ENCODE measurements at places on chromosomes 1 and 21. TPM values are rescaled to one million over a fixed set of nuclear protein-coding genes. Genes with fewer than 3 reads are reported as not detected.

The FMO3 gene
- not detected for total RNA-seq

The RABGAP1L gene
- 11.5 TPM for total RNA-seq

The LIN28A gene
- 7.2 TPM for total RNA-seq

The OR10Z1 gene
- total RNA-seq: not detected

The UTP25 gene
- 5.4 TPM for total RNA-seq

The SLC44A5 gene
- 11.1 TPM for total RNA-seq

The KCNE2 gene
- total RNA-seq: 1.7 TPM

GRCh38 chr1:27606708-27607238 is 2.8 kb upstream of the AHDC1 start:
- peak overlapping the region; percentile 60 for H3K27ac ChIP-seq
- no peaks in the 10 kb centered on the region for H3K36me3 ChIP-seq
- no peaks in the 10 kb centered on the region for H3K27me3 ChIP-seq
- H3K4me3 ChIP-seq: no peak overlapping the region
- DNase-seq: no peak
- peaks cover 10% of the 10 kb centered on the region for H3K4me1 ChIP-seq

- H3K27ac ChIP-seq: no peak overlapping the region
- no peak for DNase-seq
- H3K27me3 ChIP-seq: no peaks in the 10 kb centered on the region
- no peaks in the 10 kb centered on the region for H3K4me1 ChIP-seq
- H3K36me3 ChIP-seq: no peaks in the 10 kb centered on the region
Observed at GRCh38 chr1:91912266-91912665, 26.3 kb upstream of the TGFBR3 start.

DNA sequence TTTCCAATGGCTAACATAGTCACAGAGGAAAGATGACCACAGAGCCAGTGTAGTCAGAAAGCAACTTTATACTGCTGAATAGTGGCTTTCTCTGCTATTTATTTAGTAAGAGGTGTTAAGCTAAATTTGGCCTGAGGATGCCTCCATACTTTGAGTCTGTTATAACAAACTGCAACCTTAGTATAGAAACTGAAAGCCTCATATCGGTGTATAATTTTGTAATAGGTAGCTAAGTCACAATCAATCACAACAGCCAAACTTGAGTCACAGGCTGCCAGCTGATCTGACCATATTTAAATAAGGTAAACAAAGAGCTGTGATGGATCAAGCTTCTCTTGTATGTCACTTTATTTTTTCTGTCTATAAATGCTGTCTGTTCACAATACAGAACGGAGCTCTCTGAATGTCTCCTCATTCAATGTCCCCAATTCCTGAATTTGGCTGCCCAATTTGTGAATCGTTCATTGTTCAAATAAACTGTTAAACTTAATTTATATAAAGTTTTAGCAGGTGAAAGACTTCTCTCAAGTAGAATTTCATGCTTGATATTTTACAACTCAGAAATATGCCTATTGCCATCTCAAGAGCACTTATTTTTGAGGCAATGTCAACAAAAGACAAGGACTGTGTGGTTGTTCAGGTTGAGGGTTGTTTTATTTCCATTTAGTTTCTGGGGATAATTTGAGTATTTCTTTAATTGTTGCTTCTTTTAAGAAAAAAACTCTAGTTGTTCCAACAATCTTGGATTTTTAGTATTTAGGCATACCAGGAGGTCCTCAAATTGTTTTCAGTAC is 339.7 kb upstream of the B3GALT2 start:
- no peaks in the 10 kb centered on the region for H3K27me3 ChIP-seq
- H3K27ac ChIP-seq: no peak overlapping the region
- DNase-seq: no peak
- no peak overlapping the region for H3K4me3 ChIP-seq
- no peaks in the 10 kb centered on the region for H3K36me3 ChIP-seq

DNA sequence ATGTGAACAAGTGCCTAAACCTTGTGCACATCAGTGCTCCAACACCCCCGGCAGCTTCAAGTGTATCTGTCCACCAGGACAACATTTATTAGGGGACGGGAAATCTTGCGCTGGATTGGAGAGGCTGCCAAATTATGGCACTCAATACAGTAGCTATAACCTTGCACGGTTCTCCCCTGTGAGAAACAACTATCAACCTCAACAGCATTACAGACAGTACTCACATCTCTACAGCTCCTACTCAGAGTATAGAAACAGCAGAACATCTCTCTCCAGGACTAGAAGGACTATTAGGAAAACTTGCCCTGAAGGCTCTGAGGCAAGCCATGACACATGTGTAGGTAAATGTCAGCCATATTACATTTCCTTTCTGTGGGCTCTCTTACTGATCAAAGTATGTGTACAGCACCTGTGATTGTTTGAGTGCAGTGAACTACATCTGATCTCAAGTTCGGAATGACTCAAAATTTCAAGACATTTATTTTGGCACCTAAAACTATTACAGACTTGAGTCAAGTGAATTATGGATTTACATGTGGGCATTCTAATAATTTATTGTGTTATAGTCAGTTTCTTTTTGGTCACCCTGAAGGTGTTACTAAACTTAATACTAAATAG is 196.5 kb downstream of the TPR start:
- no peak overlapping the region for H3K4me3 ChIP-seq
- no peak overlapping the region for H3K27ac ChIP-seq
- H3K4me1 ChIP-seq: no peaks in the 10 kb centered on the region
- no peak for DNase-seq
- no peaks in the 10 kb centered on the region for H3K27me3 ChIP-seq
- H3K36me3 ChIP-seq: peaks cover 3% of the 10 kb centered on the region

GRCh38 chr1:110811529-110811928 is 61.4 kb upstream of the CD53 start:
- H3K4me1 ChIP-seq: no peaks in the 10 kb centered on the region
- no peak overlapping the region for H3K4me3 ChIP-seq
- no peaks in the 10 kb centered on the region for H3K27me3 ChIP-seq
- no peak overlapping the region for H3K27ac ChIP-seq

- H3K27me3 ChIP-seq: no peaks in the 10 kb centered on the region
- no peak for DNase-seq
- H3K4me3 ChIP-seq: no peak overlapping the region
- H3K36me3 ChIP-seq: no peaks in the 10 kb centered on the region
- H3K4me1 ChIP-seq: peaks cover 5% of the 10 kb centered on the region
- no peak overlapping the region for H3K27ac ChIP-seq
Observed at GRCh38 chr1:193342811-193343210, 156.4 kb upstream of the B3GALT2 start.

- no peak for DNase-seq
- peaks cover 6% of the 10 kb centered on the region for H3K4me1 ChIP-seq
- no peaks in the 10 kb centered on the region for H3K36me3 ChIP-seq
- no peak overlapping the region for H3K27ac ChIP-seq
Observed at GRCh38 chr21:14482165-14482564, 64.0 kb downstream of the SAMSN1 start.

- no peaks in the 10 kb centered on the region for H3K36me3 ChIP-seq
- H3K4me3 ChIP-seq: no peak overlapping the region
- H3K27ac ChIP-seq: no peak overlapping the region
- no peak for DNase-seq
- no peaks in the 10 kb centered on the region for H3K4me1 ChIP-seq
- no peaks in the 10 kb centered on the region for H3K27me3 ChIP-seq
Observed at GRCh38 chr1:102715150-102715549, 393.2 kb downstream of the COL11A1 start.

- H3K36me3 ChIP-seq: no peaks in the 10 kb centered on the region
- no peak overlapping the region for H3K4me3 ChIP-seq
- no peak overlapping the region for H3K27ac ChIP-seq
- peaks cover 48% of the 10 kb centered on the region for H3K27me3 ChIP-seq
Observed at GRCh38 chr21:35871906-35872305, 188.4 kb downstream of the SETD4 start.

DNA sequence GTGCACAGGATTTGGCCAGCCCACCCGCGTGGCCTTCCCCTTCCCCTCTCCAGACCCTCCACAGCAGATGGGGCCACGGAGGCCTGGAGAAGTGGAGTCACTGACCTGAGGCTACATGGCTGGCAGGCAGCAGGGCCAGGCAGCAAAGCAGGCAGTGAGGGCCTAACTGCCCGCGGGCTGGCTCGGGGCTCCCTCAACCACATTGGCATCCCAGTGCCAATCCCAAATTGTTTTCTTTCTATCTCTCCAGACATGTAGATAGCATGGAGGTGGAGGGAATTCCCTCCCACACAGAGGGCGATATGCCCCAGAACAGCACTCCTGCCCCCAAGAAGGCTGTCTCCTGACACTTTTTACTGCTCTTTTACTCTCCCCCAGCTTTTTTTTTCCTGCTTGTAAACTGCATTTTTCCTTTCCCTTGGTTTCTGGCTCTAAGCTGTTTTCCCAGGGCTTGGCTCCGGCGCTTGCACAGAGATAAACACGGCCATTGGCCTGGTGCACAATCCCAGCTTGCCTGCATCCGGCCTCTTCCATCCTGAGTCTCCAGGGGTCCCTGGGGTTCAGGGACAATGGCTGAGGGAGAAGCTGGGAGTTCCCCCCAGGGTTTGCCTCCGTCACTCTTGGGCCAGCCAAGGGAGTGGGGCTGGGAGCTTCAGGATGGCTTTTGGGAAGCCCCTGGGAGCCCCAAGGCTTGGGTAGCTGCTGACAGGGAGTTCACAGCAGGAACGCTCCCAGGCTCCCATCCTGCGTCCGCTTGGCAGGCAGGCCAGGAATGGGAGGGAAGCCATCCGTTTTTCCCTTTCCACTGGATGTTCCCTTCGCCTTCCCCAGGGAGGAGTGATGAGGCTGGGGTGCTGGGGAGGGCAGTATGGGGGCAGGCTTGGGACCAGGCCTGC is 7.0 kb downstream of the EPHX1 start:
- DNase-seq: peak; percentile 72
- H3K4me1 ChIP-seq: peaks cover 4% of the 10 kb centered on the region
- H3K4me3 ChIP-seq: no peak overlapping the region
- no peaks in the 10 kb centered on the region for H3K27me3 ChIP-seq

GRCh38 chr1:178209935-178210334 is 116.0 kb downstream of the RASAL2 start:
- H3K4me3 ChIP-seq: no peak overlapping the region
- DNase-seq: no peak
- H3K27me3 ChIP-seq: no peaks in the 10 kb centered on the region
- H3K4me1 ChIP-seq: no peaks in the 10 kb centered on the region
- no peaks in the 10 kb centered on the region for H3K36me3 ChIP-seq

GRCh38 chr21:32192291-32193097 is 86.4 kb downstream of the MIS18A start:
- H3K4me3 ChIP-seq: no peak overlapping the region
- H3K27ac ChIP-seq: no peak overlapping the region
- H3K4me1 ChIP-seq: no peaks in the 10 kb centered on the region
- H3K36me3 ChIP-seq: no peaks in the 10 kb centered on the region

- no peak overlapping the region for H3K27ac ChIP-seq
- no peak for DNase-seq
- H3K36me3 ChIP-seq: no peaks in the 10 kb centered on the region
- H3K27me3 ChIP-seq: no peaks in the 10 kb centered on the region
- peaks cover 18% of the 10 kb centered on the region for H3K4me1 ChIP-seq
Observed at GRCh38 chr1:66357478-66358197, 176.3 kb upstream of the SGIP1 start.

Data from cardiac muscle cell (in vitro differentiated cells and primary cell).